Caco-2 (cell line): ENCODE measurements at places on chromosomes 11 and 22. TPM values are rescaled to one million over a fixed set of nuclear protein-coding genes. Genes with fewer than 3 reads are reported as not detected.

The DGCR6 gene
- 3.8 and 5.9 TPM in 2 replicates for total RNA-seq

The C22orf42 gene
- not detected in 2 replicates for total RNA-seq

The IGLL1 gene
- not detected in 2 replicates for total RNA-seq

The PHLDA2 gene
- 18.7 and 19.1 TPM in 2 replicates for total RNA-seq

The B4GALNT4 gene
- 30.7 and 35.6 TPM in 2 replicates for total RNA-seq

The MAPK8IP2 gene
- total RNA-seq = 3.2 and 3.9 TPM in 2 replicates

The GSTT2 gene
- total RNA-seq = 0.82 and 1.0 TPM in 2 replicates

The SCN4B gene
- 0.70 TPM in 2 replicates for total RNA-seq

The CAPN5 gene
- 18.8 and 21.2 TPM in 2 replicates for total RNA-seq

The SERPING1 gene
- 3.2 and 3.8 TPM in 2 replicates for total RNA-seq

The CKAP5 gene
- 221 and 224 TPM in 2 replicates for total RNA-seq

The MUC15 gene
- total RNA-seq = 0.63 and 0.70 TPM in 2 replicates

- H3K27ac ChIP-seq = no peak overlapping the region
- H3K36me3 ChIP-seq = no peaks in the 10 kb centered on the region
- H3K27me3 ChIP-seq = no peaks in the 10 kb centered on the region; the same call in 1 of the 2 replicates
- H3K4me1 ChIP-seq = no peaks in the 10 kb centered on the region
- no peak overlapping the region for H3K4me3 ChIP-seq
- DNase-seq = no peak
Measured at GRCh38 chr11:6096417-6096816, 11.1 kb upstream of the OR56B4 start.

- no peaks in the 10 kb centered on the region for H3K27me3 ChIP-seq
- no peak for DNase-seq
Measured at GRCh38 chr11:64933935-64934681, 1.6 kb downstream of the GPHA2 start.

DNA sequence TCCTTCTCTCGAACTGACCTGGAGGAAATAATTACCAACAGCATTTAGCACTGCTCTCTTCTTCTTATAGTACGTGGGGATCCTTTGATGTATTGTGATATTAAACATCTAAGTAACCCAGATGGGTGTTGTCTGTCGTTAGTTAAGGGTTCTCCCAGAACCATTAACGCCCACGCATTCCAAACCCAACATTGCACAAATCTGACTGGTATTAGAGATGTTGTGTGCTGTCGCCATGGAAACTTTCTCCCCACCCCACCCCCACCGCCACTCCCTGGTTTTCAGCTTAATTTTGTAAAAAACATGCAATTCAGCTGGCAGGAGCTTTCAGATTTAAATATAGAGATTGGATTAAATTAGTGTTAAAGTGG is 1495.2 kb downstream of the TBC1D22A start:
- H3K27ac ChIP-seq = no peak overlapping the region
- H3K27me3 ChIP-seq = no peaks in the 10 kb centered on the region
- no peak for DNase-seq
- H3K36me3 ChIP-seq = no peaks in the 10 kb centered on the region

- no peak overlapping the region for H3K4me3 ChIP-seq
- no peaks in the 10 kb centered on the region for H3K4me1 ChIP-seq
- DNase-seq = no peak
- no peaks in the 10 kb centered on the region for H3K36me3 ChIP-seq
- no peak overlapping the region for H3K27ac ChIP-seq
Measured at GRCh38 chr11:2652333-2653197, 47.2 kb downstream of the KCNQ1OT1 start.

- no peaks in the 10 kb centered on the region; the same call in 1 of the 2 replicates for H3K36me3 ChIP-seq
- H3K4me3 ChIP-seq = no peak overlapping the region
- H3K27me3 ChIP-seq = no peaks in the 10 kb centered on the region
- H3K4me1 ChIP-seq = peaks cover 5% of the 10 kb centered on the region; the same call in 1 of the 2 replicates
- no peak for DNase-seq
Measured at GRCh38 chr11:71962428-71963038, 33.7 kb downstream of the RNF121 start.

- DNase-seq = no peak
- H3K36me3 ChIP-seq = no peaks in the 10 kb centered on the region
- no peaks in the 10 kb centered on the region for H3K27me3 ChIP-seq
- H3K4me1 ChIP-seq = no peaks in the 10 kb centered on the region
Measured at GRCh38 chr11:42237701-42238235, 778.3 kb upstream of the LRRC4C start.

GRCh38 chr11:134153147-134153905 is 70.4 kb downstream of the NCAPD3 start:
- DNase-seq = no peak
- H3K36me3 ChIP-seq = peaks cover 7% of the 10 kb centered on the region
- H3K4me1 ChIP-seq = no peaks in the 10 kb centered on the region
- H3K27me3 ChIP-seq = no peaks in the 10 kb centered on the region

DNA sequence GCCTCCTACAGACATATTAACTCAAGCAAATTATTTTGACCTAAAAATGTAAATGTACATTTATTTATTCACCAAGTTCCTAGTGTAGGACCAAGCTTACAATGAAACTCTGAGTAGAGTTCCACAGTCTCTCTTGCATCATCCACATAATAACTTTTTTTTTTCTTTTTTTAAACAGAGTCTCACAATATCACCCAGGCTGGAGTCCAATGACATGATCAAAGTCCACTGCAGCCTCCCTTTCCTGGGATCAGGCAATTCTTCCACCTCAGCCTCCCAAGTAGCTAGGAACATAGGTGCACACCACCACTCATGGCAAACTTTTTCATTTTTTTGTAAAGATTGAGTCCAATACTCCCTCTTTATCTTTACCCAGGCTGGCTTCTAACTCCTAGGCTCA is 28.0 kb downstream of the FEZ1 start:
- H3K27me3 ChIP-seq = no peaks in the 10 kb centered on the region; the same call in 1 of the 2 replicates
- H3K4me1 ChIP-seq = no peaks in the 10 kb centered on the region
- no peaks in the 10 kb centered on the region for H3K36me3 ChIP-seq
- DNase-seq = no peak
- H3K4me3 ChIP-seq = no peak overlapping the region

GRCh38 chr11:115776916-115777315 is 272.7 kb upstream of the CADM1 start:
- DNase-seq = no peak
- H3K4me3 ChIP-seq = no peak overlapping the region
- H3K4me1 ChIP-seq = no peaks in the 10 kb centered on the region
- H3K36me3 ChIP-seq = no peaks in the 10 kb centered on the region

GRCh38 chr11:130486987-130487923 is 38.8 kb downstream of the ADAMTS15 start:
- no peak overlapping the region for H3K4me3 ChIP-seq
- H3K4me1 ChIP-seq = peaks cover 7% of the 10 kb centered on the region; the same call in 1 of the 2 replicates
- no peak overlapping the region for H3K27ac ChIP-seq
- no peaks in the 10 kb centered on the region for H3K36me3 ChIP-seq
- no peaks in the 10 kb centered on the region for H3K27me3 ChIP-seq

DNA sequence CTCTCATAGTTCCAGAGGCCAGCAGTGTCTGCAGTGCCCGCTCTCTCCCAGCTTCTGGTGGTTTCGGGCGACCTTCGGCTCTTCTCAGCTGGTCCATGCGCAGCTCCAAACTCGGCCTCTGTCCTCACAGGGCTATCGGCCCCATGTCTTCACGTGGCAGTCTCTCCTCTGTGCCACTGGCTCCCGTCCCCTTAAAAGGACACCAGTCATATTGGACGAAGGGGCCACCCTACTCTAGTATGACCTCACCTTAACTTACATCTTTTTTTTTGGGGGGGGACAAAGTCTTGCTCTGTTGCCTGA is 13.8 kb downstream of the LTO1 start:
- no peaks in the 10 kb centered on the region for H3K27me3 ChIP-seq
- no peak overlapping the region for H3K4me3 ChIP-seq
- no peak for DNase-seq
- H3K36me3 ChIP-seq = peaks cover 4% of the 10 kb centered on the region; the same call in 1 of the 2 replicates
- no peak overlapping the region for H3K27ac ChIP-seq
- H3K4me1 ChIP-seq = peaks cover 26% of the 10 kb centered on the region

GRCh38 chr11:73236854-73237253 is 18.8 kb downstream of the P2RY2 start:
- no peaks in the 10 kb centered on the region for H3K36me3 ChIP-seq
- no peak overlapping the region for H3K4me3 ChIP-seq
- peak; percentile 81 for DNase-seq

DNA sequence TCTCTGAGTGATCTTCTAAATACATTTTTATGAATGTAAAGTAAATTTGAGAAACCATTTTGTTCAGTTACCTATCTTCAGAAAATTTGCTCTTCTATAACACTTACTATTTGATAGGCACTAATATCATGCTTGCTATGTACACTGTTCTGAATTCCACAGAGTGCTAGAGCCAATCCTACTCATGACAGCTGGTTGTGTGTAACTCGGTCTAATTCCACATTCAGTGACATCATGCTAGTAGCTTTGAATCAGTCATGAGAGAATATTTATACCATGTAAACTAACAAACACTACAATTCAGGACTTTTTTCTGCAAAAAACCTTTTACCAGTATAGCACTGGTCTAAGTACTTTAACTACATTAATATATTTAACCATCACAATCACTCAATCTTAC is 902.9 kb downstream of the DLG2 start:
- no peaks in the 10 kb centered on the region for H3K4me1 ChIP-seq
- no peak for DNase-seq
- H3K4me3 ChIP-seq = no peak overlapping the region

GRCh38 chr11:40877256-40877655 is 582.2 kb downstream of the LRRC4C start:
- DNase-seq = no peak
- H3K4me1 ChIP-seq = no peaks in the 10 kb centered on the region
- no peaks in the 10 kb centered on the region for H3K36me3 ChIP-seq
- no peaks in the 10 kb centered on the region for H3K27me3 ChIP-seq
